ENCODE measurements at places on chromosomes 2 and 18. TPM values are rescaled to one million over a fixed set of nuclear protein-coding genes. Genes with fewer than 3 reads are reported as not detected.

Gene C2orf92
- total RNA-seq, result 1.0 TPM

Gene STARD7
- total RNA-seq, result 84.8 TPM

Gene SPP2
- total RNA-seq, result not detected

Gene GRB14
- 4.6 TPM for total RNA-seq

Gene CYS1
- 1.2 TPM for total RNA-seq

Gene RIT2
- not detected for total RNA-seq

Gene ITPRIPL1
- total RNA-seq, result not detected

Gene RGPD6
- 7.2 TPM for total RNA-seq

Gene GCG
- total RNA-seq, result not detected

Gene COL3A1
- 0.28 TPM for total RNA-seq

Gene KCNF1
- total RNA-seq, result 43.9 TPM

Gene CPO
- not detected for total RNA-seq

Gene EMILIN1
- 0.64 TPM for total RNA-seq

Gene PJVK
- total RNA-seq, result 0.99 TPM

Gene CXCR4
- total RNA-seq, result 0.85 TPM

Gene AFF3
- total RNA-seq, result not detected

Gene PID1
- total RNA-seq, result 3.6 TPM

Gene SCTR
- total RNA-seq, result not detected

Gene MDH1B
- 1.7 TPM for total RNA-seq

Gene AKAIN1
- not detected for total RNA-seq

Gene GPAT2
- total RNA-seq, result not detected

Gene VIL1
- 0.44 TPM for total RNA-seq

Gene SP100
- total RNA-seq, result 25.4 TPM

Gene TMEM163
- not detected for total RNA-seq

Gene SIGLEC15
- total RNA-seq, result not detected

Gene AOX1
- 4.9 TPM for total RNA-seq

Gene MTERF4
- 25.4 TPM for total RNA-seq

Gene C2orf72
- total RNA-seq, result 5.3 TPM

Gene MYO3B
- not detected for total RNA-seq

Gene PRSS56
- total RNA-seq, result 0.20 TPM

Gene SRD5A2
- total RNA-seq, result not detected

Gene RBM43
- total RNA-seq, result 3.9 TPM

Gene SLC16A14
- total RNA-seq, result 0.99 TPM

Gene SPDYA
- total RNA-seq, result 0.14 TPM

Gene EN1
- total RNA-seq, result 1.2 TPM

Gene AGAP1
- 15.0 TPM for total RNA-seq

Gene STPG4
- not detected for total RNA-seq

Gene IL1RL1
- total RNA-seq, result 0.78 TPM

Gene ZDBF2
- 0.92 TPM for total RNA-seq

Gene FARSB
- 43.4 TPM for total RNA-seq

Gene PARD6G
- total RNA-seq, result 3.4 TPM

Gene UGT1A3
- 0.19 TPM for total RNA-seq

Gene CD207
- not detected for total RNA-seq

Gene FBXO41
- total RNA-seq, result 3.9 TPM

Gene RGPD4
- total RNA-seq, result 0.11 TPM

Gene SNORC
- 7.9 TPM for total RNA-seq

Gene ALS2
- total RNA-seq, result 12.4 TPM

Gene UPP2
- not detected for total RNA-seq

Gene CRYBA2
- not detected for total RNA-seq

Gene SPTBN1
- 121 TPM for total RNA-seq

Gene ALKAL2
- total RNA-seq, result not detected

Gene CCDC141
- not detected for total RNA-seq

Gene AMER3
- total RNA-seq, result not detected
